ENCODE measurements at places on chromosomes 1 and 21.

DNA sequence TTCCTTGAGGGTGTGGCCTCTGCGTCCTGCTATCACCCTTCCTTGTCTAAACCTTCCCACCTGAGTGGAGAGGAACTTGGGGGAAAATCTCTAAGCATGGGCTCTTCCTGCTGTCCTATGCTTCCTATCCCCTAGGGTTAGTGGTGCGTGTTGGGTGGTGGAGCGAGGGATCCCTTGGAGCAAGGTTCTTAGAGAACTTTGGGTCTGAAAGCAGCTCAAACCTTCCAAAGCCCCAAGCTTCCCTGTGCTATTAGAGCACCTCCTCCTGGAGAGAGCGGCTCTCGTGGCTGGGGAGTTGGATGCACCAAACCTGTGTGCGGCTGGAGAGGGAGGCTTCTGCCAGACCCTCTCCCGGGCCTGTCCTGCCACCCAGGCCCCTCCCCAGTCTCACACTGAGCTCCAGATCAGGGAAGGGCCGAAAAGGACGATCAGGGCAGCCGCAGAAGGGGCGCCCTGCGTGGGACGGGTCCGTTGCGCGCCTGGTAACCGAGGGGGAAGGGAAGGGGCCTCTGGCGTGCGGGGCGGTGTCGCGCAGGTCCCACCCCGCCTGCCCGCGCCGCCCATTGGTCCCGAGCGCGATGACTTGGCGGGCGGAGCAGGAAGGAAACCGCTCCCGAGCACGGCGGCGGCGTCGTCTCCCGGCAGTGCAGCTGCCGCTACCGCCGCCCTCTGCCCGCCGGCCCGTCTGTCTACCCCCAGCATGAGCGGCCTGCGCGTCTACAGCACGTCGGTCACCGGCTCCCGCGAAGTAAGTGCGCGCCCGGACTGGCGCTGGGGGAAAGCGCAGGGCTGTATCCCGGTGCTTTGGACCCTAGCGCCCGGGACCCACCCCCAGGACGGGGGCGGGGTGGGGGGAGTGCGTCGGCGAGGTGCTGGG lies at the start of gene SH3BGRL3:
Gene SH3BGRL3, plus strand, starts transcription at position 631 of the 877 bp plus-strand sequence. Its CDS starts 70 bp downstream, at position 701.
- peak; percentile 78 for DNase-seq

DNA sequence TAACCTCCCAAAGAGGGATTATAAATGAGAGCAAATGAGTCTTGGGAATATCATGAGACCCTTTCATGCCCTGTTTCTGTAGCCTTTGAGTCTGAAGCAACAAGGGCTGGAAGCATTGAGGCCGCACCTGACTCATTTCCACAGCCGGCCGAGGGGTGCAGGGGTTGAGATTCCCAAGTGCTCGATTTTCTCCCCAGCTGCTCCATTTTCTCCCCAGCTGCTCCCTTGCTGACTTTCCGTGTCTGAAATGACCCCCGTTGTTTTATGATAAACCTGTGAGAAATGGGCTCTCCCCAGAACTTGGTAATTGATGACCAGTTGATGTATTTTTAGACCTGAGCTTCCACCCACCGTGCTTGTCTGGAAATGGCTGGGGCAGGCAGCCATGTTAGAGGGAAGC lies 22.9 kb downstream of the SIM2 start:
- DNase-seq = no peak

- peak; percentile 52 for DNase-seq
Measured at GRCh38 chr21:42974832-42975820, 764 bp downstream of the PKNOX1 start.

- no peak for DNase-seq
Measured at GRCh38 chr1:169146576-169147214, 40.2 kb downstream of the ATP1B1 start.

- DNase-seq = no peak
Measured at GRCh38 chr21:16751695-16752474, 761.0 kb upstream of the CXADR start.

GRCh38 chr1:151692226-151692625 lies 24.4 kb downstream of the CELF3 start:
- DNase-seq = no peak

GRCh38 chr1:169648709-169649108 lies 18.8 kb upstream of the SELP start:
- DNase-seq = no peak

DNA sequence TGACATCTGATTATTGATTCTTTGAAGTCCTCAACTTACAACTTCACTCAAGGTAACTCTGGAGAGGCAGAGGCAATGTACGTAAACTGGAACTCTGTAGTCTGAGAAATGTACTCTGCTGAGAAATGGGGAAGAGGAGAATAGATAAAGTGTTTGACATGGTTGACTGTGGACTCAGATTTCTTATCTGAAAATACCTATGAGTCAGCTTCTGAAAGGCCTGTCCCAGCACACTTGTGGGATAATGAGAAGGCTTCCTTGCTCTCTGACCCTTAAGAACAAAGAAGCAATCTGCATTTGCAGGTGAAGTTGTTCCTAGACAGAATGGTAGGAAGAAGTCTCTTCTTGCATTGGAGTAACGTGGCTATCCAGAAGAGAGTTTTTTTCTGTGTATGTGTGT lies 1573.5 kb downstream of the BRINP3 start:
- DNase-seq = no peak

- no peak for DNase-seq
Measured at GRCh38 chr1:47791879-47792608, 205.1 kb downstream of the TRABD2B start.
